GM13976 (cell line): ENCODE measurements at places on chromosomes 1 and 21.

GRCh38 chr1:230216896-230217295, 149.9 kb downstream of the GALNT2 start:
- DNase-seq, result no peak

DNA sequence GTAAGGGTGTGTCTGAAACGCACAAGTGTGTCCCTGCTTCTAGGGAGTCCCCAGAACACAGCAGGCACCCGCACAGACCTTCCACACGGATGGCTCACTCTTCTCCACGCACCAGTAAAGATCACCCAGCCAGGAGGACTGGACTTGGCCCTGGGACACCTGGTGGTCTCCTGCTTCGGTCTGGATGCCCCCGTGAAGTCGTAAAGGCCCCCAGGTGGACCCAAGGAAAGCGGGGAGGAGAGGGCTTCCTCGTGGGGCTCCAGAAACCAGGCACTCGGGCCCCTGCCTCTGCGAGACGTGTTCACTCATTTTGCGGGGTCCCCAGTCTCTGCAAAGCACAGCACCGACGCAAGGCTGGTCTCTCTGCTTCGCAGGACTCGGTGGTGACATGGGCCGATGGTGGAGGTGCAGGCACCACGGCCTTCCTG, 20.2 kb upstream of the COL6A2 start:
- DNase-seq, result no peak

DNA sequence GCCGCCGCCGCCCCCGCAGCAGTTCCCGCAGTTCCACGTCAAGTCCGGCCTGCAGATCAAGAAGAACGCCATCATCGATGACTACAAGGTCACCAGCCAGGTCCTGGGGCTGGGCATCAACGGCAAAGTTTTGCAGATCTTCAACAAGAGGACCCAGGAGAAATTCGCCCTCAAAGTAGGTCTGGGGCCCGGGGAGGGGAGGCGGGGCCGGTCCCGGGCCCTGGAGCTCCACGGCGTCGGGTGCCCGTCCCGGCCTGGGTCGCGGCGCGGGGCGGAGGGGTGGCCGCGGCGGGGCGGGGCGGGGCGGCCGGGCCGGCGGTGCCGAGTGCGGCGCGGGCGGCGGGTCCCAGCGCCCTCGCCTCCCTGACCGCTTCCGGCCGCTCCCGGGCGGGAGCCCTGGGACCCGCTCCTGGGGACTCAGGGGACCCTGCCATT, 646 bp downstream of the MAPKAPK2 start:
- peak; percentile 57 for DNase-seq

DNA sequence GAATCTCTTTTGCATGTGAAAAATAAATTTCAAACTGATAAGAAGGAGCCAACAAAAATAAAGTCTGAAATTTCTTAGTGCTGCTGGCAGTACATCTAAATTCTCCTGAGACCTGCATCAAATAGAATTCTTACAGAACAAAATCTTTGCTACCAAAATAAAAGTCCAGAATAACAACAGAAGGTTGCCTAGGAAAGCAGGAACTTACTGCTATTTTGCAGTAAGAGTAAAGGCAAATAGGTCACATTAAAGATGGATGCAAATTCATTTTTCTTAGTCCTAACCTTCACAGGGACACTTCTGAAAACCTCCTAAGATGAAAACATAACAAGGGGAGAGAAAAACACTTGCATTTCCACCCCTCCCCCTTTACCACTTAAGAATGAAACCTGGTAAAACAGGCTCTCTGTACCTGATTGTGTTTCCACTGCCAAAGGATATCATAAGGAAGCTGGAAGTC, 59.0 kb downstream of the RUSC1 start:
- no peak for DNase-seq

- peak; percentile 64 for DNase-seq
Measured at GRCh38 chr1:226691247-226691646, 47.8 kb downstream of the ITPKB start.

GRCh38 chr21:46168238-46168637, 12.9 kb upstream of the FTCD start:
- no peak for DNase-seq

GRCh38 chr1:44154049-44154448, 12.6 kb upstream of the KLF18 start:
- no peak for DNase-seq

DNA sequence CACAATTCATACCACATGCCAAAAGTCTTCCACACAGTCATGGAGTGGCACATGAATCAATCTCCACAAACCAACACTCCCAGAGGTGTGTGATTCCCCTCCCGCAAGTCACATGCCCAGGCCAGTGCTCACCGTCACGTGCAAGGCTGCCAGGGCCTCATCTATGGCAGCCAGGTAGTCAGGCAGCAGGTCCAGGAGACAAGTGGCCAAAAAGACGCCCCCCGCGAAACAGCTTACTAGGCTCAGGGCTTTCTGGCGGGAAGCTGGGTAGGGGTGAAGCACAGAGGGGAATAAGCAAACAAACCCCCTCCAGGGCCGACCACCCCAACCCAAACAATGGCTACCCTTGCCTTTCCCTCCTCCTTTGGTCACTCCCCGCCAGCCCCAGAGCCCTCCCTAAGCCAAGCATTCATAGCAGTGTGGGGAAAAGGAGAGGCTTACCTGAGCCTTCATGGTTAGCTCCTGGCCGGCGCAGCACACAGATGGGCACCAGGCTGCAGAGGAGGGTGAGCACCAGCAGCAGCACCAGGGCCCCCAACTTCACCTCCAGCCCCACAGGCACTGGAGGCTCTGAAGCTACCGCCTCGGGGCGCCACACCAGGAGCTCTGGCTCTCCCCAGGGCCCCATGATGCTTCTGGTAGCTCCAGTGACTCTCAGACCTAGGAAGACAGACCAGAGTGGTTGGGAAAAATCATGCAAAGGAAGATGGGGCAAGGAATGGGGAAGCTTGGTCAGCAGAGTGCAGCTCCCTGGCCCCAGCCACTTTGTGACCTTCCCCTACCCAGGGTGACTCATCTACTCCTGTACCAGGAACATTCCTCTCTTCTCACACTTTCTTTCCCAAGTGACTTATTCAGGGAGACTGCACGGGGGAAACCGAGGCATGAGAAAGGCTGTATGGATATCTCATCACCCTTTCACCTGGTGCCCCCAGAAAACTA, 978 bp downstream of the SLC39A1 start:
- DNase-seq, result no peak

DNA sequence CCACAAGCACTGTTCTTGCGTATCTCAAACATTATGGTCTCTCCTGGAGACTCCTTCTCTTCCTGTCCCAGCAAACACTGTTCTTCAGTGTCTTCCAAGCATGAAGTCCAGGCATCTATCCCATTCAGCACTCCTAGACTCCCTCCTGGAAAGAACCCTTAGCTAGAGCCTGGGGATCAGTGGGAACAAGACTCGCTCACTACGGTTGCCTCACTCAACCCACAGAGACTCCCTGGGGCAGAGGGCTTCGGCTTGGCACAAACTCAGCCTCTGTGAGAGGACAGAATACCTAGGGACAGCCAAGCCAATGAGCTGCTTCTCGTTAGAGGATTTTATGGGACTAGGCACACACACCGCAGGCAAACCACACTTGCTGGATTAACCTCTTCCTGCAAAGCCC, 86.5 kb upstream of the IPO9 start:
- no peak for DNase-seq

DNA sequence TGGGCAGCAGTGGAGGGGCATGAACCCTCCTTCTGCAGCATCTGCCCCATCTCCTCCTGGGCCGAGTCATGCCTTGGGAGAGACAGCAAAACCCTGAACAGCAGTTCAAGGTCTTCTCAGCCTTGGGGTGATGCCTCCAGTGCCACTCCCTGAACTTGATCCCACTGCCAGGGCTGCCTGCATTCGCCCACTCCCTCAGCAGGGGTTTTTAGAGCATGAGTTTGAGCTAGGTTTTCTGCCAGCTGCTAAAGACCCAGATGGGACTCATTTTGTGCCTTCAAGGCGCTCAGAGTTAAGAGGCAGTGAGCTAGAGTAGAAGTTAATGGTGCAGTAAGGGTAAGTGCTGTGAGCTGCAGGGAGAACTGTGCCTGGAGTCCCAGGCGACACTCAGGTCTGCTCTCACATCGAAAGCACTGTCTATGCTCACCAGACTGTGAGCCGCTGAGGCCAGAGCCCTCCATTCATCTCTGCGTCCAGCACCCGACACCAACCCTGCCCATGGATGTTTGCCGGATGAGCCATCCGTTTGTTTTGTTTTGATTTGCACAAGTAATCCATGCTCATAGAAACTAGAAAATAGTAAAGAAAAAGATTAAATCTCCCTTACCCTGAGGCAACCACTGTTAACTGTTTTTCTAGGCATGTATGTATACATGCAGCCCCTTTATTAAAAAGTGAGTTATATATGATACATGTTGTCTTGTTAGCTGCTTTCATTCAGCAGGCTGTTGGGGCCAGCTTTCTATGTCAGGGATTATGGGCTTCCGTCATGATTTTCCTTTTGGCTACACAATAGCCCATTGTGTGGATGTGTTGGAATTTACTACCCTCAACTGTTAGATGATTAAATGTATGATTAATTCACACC, 67.8 kb downstream of the VPS26C start:
- no peak for DNase-seq

DNA sequence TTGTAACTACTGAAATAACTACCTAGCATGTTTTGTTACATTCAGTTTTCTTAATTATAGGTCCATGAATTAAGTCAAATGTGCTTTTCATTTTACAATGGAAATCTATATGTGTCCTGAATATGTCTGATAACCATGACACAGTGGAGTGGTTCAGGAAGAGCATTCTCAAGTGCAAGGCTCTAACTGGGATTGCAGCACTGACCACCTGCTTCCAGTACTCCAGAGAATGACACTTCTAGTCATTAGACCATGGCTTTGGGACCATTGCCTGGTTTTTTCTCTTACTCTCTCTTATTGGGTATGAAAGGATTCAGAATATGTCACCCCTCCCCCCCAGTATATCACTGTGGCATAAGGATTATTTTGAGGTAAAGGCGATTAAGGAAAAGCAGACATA, 204.9 kb upstream of the CACYBP start:
- no peak for DNase-seq

DNA sequence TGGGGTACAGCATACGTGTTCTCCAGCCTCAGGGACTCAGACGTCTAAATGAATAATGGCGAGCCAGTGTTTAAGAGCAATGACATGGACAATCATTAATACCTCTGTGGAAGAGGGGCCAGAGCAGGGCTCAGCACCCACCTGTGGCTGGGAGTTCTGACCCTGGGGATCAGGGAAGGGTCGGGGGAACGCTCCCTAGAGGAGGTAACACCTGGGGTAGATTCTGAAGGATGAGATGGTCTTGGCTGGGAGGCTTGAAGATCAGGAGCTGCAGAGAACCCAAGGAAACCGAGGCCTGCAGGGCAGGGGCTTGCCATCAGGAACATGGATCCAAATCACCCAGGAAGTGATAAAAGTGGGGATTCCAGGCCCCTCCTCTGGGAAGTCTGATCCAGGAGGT, 138.2 kb upstream of the RUNX3 start:
- no peak for DNase-seq

DNA sequence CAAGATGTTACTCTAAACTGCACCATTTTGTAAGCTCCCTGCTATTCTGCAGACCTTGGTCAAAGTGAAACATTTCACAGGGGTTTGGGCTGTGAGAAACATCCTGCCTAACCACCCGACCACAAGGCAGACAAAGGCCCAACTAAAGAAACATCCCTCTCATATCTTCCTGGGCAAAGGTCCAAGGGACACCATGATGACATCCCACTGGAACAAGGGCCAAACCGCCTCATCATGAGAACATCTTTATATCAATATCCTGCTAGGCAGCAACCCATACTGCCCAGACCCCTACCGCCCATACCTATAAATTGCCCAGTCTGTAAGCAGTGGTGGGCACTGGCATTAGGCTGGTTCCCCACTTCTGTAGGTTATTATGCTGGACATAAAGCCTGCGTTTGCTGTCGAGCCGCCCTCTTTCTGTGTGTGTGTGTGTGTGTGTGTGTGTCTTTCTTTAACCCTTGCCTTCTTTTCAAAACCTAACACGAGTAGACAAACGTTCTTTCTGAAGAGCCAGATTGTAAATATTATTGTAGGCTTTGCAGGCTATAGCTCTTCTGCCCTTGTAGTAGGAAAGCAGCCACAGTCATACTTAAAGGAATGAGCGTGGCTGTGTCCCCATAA, 1.0 kb upstream of the PPIE start:
- DNase-seq, result no peak

- no peak for DNase-seq
Measured at GRCh38 chr1:235533476-235534168, 29.4 kb upstream of the B3GALNT2 start.

GRCh38 chr1:48003741-48004531, 6.8 kb upstream of the TRABD2B start:
- no peak for DNase-seq

DNA sequence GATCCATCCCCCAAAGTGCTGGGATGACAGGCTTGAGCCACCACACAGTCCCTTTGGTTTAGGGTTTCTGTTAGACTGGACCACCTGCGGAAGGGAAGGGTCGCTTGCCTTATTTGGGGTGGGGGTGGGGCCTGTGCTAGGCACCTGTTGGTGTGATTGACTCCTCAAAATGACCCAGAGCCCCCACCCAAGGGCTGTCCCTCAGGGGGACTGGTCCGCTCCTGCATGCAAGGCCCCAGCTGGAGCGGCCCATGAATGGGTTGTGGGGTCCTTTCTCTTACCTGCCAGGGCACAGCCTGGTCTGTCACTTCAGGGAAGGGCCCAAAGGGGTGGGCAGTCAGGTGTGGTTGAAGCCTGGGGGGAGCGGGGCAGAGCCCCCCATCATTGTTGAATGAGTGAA, 1.8 kb upstream of the CSTB start:
- no peak for DNase-seq

DNA sequence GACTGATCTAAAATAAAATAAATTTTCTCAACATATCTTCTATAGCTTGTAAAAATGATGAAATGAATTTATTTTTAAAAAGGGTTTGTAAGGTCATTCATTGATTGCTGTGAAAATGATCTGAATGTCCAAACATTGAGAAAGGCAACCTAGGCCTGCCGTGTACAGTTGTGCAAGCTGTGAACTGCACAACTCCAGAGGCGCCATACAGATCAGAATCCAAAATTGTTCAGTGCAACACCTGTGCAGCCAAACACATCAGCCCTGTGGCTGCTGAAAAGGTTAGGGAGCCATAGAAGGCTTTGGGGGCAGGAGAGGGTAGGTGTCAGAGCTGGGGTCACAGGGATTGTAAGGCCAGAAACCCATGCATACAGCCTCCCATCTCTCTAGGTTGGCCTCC, 9.9 kb upstream of the ZC3H12A start:
- DNase-seq, result no peak

GRCh38 chr1:165639821-165640623, 9.0 kb downstream of the MGST3 start:
- DNase-seq, result no peak
